ENCODE measurements at places on chromosomes 5 and 9. TPM values are rescaled to one million over a fixed set of nuclear protein-coding genes. Genes with fewer than 3 reads are reported as not detected.

Gene DIPK1B
- total RNA-seq: 4.0 TPM

Gene OBP2A
- not detected for total RNA-seq

Gene BASP1
- total RNA-seq: not detected

Gene DAB2
- total RNA-seq: 9.5 TPM

Gene FAM153A
- total RNA-seq: 4.3 TPM

Gene SPATA31E1
- total RNA-seq: not detected

Gene PCDHGA10
- total RNA-seq: 3.7 TPM

Gene HSDL2
- 24.4 TPM for total RNA-seq

Gene SAXO1
- total RNA-seq: not detected

Gene ADAMTS12
- total RNA-seq: 1.2 TPM

Gene SPZ1
- total RNA-seq: not detected

Gene NPM1
- 1,708 TPM for total RNA-seq

Gene SLC6A7
- not detected for total RNA-seq

Gene EQTN
- not detected for total RNA-seq

Gene PDGFRB
- not detected for total RNA-seq

Gene MARVELD2
- 40.9 TPM for total RNA-seq

Gene C5orf52
- not detected for total RNA-seq

Gene ARHGEF39
- total RNA-seq: 15.4 TPM

Gene EPB41L4B
- total RNA-seq: 5.8 TPM

Gene LOX
- 8.7 TPM for total RNA-seq

Gene SLCO6A1
- total RNA-seq: not detected

Gene PSAT1
- total RNA-seq: 69.5 TPM

Gene FSTL4
- total RNA-seq: 0.71 TPM

Gene RNF44
- 76.9 TPM for total RNA-seq

Gene LHX2
- total RNA-seq: not detected

Gene CYLC2
- total RNA-seq: not detected

Gene AQP7
- total RNA-seq: 1.2 TPM

Gene PALM2AKAP2
- not detected for total RNA-seq

Gene SUSD3
- total RNA-seq: 1.3 TPM

Gene LRRC26
- 0.52 TPM for total RNA-seq

Gene HTR1A
- not detected for total RNA-seq

Gene CLPTM1L
- total RNA-seq: 127 TPM

Gene IL9
- not detected for total RNA-seq

Gene HRH2
- total RNA-seq: not detected

Gene ADAMTS13
- 4.7 TPM for total RNA-seq

Gene N4BP3
- total RNA-seq: 6.9 TPM

Data from Calu3 (cell line).